ENCODE measurements at places on chromosomes 12 and 14.

- no peak for DNase-seq
These were observed 162.2 kb downstream of the SYT10 start for GRCh38 chr12:33277376-33277775.

DNA sequence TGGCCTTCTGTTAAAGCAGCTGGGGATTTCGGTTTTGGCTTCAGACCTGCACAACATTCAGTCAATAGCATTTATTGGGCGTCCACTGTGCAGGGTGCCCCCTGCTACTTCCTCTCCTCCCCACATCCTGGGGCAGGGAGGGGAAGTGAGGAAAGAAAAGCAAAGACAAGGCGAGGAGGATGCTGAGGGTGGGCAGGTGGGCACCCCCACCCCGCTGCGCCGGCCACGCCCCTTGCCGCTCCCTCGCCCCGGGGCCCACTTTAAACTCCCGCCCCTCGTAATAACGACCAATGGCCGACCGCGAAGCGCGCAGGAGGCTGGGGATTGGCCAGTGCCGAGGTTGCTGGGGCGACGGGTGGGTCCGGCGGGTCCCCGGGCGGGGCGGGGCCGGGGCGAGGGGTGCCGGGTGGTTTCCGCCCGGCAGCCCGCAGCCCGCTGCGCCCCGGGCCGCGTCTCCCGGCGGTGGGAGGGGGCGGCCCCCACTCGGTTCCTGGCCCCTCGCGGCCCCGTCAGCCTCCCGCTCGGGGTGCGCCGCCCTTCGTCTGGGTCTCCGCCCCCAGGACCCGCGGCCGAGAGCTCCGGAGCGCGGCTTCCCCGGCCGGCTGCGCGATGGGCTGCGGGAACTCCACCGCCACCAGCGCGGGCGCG, at the start of gene C12orf75:
Gene C12orf75, plus strand, starts transcription at position 409 of the 648 bp plus-strand sequence. Its CDS starts 201 bp downstream, at position 610.
- peak; percentile 78 for DNase-seq

- DNase-seq: no peak
These were observed 18.4 kb downstream of the TMPO start for GRCh38 chr12:98533723-98534251.

DNA sequence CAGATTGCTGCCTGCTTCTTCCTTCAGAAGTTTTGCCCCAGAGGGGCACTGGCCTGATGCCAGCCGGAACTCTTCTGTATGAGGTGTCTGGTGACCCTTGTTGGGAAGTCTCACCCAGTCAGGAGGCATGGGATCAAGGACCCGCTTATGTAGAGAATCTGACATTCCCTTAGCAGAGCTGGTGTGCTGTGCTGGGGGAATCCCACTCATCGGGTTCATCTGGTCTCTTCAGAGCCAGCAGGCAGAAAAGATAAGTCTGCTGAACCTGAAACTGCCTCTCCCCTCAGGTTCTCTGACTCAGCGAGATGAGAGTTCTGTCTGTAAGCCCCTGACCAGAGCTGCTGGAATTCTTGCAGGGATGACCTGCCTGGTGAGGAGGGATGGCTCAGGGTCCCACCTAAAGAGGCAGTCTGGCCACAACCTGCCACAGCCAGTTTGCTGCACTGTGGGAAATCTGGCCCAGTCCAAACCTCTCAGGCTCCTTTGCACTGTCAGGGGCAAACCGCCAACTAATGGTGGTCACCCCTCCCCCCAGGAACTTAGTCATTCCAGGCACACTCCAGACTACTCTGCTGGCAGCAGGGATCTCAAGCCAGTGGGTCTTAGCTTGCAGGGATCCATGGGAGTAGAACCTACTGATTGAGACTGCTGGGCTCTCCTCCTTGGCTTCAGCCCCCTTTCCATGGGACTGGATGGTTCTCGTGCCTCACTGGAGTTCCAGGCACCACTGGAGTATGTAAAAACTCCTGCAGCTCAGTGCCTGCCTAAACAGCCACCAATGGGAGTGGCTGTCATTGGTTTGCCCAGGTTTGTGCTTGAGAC, 4.1 kb downstream of the CLEC2D start:
- peak; percentile 91 for DNase-seq

DNA sequence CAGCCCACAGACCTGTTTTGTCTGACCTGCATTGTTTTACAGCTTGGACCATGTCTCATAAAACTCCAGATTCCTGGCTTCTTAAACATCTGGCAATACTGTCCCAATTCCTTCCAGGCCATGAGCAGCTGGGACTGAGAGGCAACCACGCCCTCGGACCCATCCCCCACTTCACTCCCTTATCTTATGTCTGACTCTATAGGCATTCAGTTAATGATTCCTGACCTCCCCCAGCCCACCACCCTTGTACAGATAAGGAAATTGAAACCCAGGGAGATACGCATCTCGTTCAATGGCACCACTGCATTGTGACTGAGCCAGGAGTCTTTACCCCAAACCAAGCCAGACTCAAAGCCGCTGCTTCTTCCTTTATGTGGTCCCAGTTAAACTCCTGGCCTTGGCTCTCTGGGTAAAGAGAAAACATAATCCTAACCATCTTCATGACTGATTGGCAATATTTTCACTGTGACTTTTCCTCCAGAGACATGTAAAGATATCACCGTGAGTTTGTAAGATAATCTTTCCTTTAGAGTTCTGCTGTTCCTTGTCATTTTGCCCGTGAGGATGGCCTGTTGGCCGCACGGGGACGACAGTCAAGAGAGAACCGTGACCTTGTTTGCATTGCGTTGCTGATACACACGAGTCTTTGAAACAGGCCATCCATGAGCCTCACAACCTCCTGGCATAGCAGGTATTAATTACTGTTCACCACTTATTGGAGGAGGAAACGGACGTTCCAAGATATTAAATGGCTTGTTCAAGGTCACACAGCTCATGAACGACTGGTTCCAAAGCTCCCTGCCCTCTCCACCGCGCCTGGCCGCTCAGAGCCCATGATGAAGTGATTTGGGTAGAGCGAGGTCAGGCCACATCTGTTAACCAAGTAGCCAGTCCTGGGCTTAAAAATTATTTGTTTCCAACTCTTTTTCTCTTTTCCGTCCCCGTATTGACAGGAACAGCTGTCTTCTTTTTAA, 39.4 kb downstream of the MAP1LC3B2 start:
- no peak for DNase-seq

DNA sequence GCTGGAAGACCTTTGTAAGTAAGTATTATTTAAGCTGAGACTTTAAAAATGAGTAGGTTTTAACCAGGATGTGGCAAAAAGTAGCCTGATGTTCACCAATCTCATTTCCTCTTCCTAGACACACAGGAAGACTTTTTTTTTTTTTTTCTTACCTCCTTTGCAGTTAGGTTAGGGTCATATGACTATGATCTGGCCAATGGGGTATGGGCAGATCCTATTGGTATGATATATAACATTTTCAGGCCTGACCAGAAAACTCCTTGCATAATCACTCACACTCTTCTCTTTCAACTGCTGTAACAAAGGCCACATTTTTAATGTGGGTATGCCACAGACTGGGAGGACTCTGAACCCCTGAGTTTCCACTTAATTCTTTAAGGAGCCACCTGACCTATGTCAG, 2.7 kb upstream of the RPS6KA5 start:
- peak; percentile 7 for DNase-seq

DNA sequence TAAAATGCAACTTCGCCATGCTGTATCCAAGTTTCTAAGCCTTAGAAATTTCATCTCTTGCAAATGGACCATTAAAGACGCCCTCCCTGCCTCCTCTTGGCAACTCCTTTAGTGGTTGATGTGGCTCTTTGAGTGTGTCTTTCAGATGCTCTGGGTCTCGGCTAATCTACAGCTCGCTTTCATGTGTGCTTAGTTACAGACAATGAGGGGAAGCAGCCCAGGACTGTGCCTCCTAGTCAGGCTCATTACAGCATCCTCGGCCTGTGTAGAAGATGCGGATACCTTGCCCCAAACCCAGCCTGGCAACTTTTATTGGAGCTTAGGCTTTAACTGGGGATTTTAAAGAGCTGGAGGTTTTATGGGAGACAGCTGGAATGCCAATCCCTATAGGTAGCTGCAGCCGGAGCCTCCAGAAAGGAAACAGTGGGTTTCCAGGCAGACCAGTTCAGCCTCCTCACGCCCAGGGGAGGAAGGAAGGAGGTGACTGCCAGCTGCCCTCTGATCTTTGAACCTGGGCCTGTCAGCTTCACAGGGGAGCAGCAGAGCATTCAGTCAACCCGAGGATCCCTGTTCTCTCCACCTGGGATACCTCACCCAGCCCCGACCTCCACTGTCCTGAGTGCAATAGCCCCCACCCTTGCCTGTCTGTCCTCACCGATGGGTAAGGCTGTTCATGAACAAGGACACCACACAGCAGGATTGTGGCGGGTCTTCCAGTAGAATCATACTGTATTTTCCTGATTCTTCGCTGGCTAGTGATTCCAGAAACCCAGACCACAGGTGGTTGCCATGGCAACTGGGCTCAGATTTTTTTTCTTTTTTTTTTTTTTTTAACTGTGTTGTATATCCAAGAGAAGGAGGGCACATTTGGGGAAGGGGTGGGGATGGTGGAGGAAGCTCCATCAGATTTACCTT, 638.5 kb downstream of the MED13L start:
- no peak for DNase-seq

- no peak for DNase-seq
These were observed 14.9 kb upstream of the SNAPC1 start for GRCh38 chr14:61747342-61747741.

DNA sequence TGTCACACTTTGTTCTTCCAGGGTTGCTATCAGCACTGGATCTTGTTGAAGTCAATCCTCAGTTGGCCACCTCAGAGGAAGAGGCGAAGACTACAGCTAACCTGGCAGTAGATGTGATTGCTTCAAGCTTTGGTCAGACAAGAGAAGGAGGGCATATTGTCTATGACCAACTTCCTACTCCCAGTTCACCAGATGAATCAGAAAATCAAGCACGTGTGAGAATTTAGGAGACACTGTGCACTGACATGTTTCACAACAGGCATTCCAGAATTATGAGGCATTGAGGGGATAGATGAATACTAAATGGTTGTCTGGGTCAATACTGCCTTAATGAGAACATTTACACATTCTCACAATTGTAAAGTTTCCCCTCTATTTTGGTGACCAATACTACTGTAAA, 23.7 kb downstream of the VTI1B start:
- no peak for DNase-seq

DNA sequence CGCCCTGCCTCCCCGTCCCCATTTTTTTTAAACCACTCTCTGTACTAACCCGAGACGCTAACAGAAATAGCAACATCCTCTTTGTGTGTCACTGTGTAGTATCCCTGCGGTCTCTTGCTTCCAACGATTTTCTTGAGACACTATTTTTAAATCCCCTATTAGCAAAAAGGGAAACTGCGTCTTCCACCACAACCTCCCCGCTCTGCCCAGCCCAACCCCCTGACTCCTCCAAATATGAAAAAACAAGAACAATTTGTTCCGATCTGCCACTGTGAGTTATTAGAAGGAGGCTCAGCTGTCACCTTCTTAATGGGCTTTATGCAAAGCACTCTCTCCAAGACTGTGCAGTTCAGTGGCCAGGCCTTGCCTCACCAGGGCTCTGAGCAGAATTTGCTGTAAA, 76.3 kb downstream of the MAP1LC3B2 start:
- no peak for DNase-seq

DNA sequence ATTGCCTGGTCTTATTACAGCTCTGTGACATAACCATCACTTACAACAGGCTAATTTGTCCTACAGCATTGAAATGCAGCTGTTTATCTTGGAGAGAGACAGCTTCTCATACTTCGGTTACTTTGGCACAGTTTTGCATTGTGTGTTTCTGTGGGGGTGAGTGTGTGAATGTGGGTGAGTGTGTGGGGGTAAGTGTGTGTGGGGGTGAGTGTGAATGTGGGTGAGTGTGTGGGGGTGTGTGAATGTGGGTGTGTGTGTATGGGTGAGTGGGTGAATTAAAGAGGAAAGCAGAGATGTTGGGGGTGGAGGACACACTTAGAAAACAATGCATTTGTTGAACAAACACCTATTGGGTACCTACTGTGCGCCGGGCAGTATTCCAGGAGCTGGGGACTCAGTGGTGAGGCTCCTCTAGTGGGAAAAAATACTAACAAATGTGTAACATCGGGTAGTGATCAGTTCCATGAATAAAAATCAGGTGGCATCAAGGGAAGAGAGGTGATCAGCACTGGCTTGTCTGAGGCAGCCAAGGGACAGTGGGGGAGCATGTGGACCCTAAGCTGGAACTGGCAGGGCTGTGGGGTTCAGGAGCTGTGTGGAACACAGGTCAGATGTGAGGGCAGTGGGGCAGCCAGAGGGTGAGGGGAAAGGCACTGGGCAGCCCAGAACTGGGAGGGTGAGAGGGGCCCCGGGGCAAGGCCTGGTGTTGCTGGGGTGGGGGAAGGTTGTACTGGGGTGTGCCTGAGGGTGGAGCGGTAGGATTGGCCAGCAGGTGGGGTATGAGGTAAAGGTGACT, 44.1 kb upstream of the AMN start:
- no peak for DNase-seq

- DNase-seq: peak; percentile 81
These were observed 192.3 kb downstream of the NUAK1 start for GRCh38 chr12:105946493-105946901.

GRCh38 chr14:106083082-106083481, 556.7 kb downstream of the TMEM121 start:
- DNase-seq: no peak

DNA sequence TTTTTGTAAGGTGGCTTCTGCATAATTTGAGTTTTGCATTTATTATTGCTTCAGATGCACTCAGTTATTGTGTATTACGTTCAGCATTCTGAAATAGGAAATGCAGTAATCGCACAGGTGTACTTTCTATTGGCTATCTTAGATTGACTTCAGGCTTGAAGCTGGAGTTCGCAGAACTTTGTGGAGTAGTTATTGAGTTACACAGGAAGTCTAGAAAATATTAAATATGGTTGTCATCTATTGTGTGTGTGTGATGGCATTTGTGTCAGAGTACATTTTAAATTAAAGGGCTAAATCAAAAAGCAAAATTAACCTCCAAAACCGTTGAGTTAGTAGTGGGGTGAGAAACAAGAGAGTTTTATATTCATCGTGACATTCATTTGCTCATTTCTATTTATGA, 2.7 kb downstream of the ARID2 start:
- DNase-seq: no peak

DNA sequence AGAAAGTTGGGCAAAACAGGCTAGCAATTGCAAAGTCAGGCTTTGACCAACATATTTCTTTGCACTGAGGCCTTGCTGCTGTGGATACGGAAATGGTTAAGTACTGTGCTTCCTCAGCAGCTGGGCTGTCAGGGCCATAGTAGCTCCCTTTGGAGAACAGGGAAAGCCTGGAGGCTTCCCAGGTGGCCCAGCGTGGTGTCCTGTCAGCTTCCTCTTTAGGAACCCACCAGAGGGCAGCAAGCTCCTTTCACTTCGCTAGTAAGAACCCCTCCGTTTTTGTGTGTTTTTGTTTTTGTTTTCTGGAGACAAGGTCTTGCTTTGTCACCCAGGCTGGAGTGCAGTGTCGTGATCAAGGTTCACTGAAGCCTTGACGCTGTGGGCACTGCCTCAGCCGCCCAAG, 1.7 kb upstream of the CFAP251 start:
- peak; percentile 12 for DNase-seq

All from RPMI7951 (cell line).